H7 (cell line): ENCODE measurements at places on chromosomes 3 and 15.

- DNase-seq: no peak
These were observed 290.9 kb downstream of the C3orf38 start for GRCh38 chr3:88440701-88441100.

DNA sequence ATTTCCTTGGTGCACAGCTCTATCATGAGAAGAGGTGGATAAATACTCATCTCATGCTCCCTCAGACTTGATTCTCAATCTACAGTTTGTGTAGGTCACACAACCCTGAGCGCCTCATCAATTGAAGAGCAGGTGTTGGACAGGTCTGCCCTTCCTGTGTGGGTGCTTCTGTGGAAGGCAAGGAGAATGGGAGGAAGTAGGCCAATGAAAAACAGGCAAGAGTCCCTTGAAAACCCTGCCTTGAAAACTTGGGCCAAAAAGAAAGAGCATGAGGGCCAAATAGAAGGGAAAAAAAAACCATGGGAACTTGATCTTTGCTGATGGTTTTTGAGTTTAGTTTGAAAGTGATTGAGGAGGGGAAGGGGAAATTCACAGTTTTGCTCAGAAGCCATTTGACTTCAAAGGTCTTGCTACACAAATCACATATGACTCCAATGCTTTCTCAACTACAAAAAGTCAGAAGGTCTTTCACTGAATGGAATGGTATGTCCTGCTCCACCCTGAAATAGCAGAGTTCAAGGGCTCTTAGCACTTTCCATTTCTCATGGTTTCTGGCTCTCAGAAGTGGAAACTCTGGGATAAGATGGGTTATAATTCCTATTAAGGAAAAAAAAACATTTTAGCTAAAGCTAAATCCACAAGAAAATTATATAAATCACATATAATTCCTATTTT is 37.2 kb upstream of the TM4SF1 start:
- DNase-seq: no peak

GRCh38 chr3:11447584-11448200 is 175.5 kb downstream of the ATG7 start:
- no peak for DNase-seq

- no peak for DNase-seq
These were observed 5.5 kb downstream of the TM6SF1 start for GRCh38 chr15:83112956-83113299.

DNA sequence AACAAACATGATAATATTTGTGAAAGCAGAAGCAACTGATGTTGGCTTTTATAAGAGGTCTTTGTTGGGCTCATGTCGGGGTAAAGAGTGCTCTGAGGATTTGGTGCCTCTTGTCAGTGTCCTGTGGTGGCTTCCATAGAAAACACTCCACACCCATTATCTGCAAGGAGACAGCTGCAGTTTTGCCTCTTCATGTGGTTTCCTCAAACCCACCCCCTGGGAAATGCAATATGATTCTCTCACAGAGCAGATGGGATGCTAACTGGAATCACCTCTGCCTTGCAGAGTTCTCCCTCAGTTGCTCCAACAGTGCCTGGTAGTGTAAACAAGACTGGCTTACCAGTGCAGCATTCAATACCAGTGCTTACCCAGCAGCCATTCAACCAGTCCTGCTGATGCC is 771.4 kb upstream of the CFAP20DC start:
- no peak for DNase-seq
